Gastrocnemius medialis (tissue), 4 donors: ENCODE measurements at places on chromosomes 4 and X. TPM values are rescaled to one million over a fixed set of nuclear protein-coding genes. Genes with fewer than 3 reads are reported as not detected.

DNA sequence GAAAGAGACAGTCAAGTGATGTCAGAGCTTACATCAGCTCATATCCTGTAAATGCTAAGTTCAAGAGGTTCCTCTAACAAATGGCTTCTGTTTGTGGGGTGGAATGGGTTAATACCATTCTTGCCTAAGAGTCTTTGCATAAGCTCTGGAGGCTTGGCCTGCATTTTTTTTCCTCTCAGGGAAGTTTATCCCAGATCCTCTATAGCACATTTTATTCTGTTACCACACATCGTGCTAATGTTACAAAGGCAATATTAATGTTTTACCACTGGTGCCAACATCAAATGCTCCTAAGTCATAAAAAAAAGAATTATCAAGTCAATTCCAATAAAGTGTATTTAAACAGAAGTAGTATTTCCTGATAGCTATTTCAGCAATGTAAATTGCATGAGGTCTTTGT is 2.9 kb upstream of the ADH6 start:
- DNase-seq = no peak

SCRG1 gene
- not detected for total RNA-seq

NXT2 gene
- total RNA-seq = 5.3 TPM

MTNR1A gene
- not detected for total RNA-seq

IBSP gene
- not detected for total RNA-seq

OTOP1 gene
- not detected for total RNA-seq

DNA sequence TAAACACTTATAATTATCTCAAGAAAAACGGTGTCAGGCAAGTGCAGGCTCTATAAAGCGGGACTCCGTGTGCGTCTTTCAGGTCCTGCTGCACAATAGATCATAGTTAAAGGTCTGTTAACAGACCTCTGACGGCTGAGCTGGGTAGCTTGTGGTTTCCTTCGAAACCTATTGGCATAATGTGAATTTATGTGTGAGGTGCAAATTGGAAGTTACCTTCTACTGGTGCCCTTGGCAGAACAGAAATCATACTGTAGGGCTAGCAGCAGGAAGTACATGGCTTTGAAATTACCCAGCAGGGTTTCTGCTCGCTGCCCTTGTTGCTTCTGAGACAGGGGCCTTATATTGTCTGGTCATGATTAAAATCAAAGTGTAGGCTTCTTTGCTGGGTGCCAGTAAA is 216.4 kb upstream of the HAND2 start:
- DNase-seq = no peak
